ENCODE measurements at places on chromosomes 4 and X.

DNA sequence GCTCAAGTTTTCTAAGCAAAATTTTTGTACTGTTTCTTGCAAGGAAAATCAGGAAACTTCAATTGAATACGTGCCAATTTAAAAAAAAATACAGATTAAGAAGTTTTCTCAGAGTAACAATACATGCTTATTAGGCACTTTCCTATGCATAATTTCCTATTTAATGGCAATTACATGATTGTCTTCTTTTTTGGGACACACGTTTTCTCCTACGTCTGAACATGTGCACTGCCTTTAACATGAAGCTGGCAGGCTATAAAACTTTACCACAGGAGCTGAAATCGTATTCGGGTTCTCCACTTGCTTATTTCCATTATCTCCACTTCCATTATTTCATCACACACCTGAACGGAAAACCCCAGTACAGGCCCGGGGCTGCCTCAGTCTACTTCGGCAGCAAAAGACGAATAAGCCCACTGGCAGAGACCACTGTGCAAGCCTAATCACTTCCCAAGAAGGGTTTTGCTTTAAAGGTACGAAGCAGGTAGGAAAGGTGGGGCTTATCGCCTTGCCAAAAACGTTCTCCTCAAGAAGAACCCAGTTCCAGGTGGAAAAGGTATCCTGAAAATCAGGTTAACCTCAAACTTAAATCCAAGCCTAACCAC lies 575 bp downstream of the RCHY1 start:
- no peak for DNase-seq

DNA sequence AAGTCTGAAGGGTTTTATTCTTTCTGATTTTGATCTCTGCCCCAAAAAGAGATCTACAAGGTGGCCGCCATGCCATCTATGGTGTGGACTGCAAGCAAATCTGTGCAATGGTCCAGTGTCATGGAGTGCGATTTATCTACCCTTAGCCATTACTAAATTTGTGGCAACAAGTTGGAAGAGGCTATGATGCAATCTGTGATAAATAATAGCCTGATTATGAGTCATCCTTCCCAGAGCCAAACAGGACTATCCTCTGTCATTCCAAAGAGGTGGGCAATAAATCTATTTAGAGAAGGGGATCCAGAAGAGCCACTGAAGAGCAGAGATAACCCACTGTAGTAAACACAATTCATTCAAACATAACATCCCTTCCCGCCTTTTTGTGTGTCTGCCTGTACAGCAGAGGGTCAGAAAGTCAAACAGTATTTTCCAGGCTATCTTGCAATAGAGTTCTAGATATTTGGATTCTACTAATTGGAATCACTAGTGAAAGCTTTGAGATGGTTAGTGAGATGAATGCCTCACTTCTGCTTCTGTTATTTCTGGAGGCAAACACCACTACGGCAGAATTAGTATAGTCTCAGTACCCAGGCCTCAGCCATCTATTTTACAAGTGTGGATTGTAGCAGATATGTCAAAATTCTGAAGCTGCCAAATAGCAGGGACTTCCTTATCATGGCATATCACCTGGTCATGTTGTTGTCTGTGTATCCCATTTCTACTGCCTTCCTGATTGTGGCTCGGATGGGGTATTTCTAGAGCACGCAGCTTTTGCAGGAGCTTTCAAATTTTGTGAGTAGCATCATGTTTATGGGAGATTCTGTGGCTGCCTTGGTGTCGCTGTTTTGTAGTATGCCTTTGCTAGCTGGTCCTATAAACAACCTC lies 192.0 kb downstream of the SMIM20 start:
- no peak for DNase-seq

DNA sequence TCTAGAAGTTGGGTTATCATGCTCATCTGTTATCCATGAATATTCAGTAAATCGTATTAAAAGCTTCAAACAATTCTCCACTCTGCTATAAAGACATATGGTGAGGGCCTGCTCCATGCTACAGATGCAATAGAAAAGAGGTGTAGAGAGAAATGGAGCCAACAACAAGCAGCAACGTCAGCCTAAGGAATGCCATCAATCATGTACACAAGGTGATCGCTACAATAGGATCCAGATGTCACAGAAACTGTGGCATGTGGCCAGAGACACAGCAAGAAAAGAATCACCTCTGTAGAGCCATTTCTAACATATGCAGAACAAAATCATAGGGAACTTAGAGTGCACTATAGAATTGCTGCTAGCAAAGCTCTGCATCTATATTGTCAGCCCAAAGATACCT lies 1188.1 kb downstream of the PCDH7 start:
- DNase-seq: no peak

- no peak for DNase-seq
Measured at GRCh38 chr4:45701621-45702020, 422.2 kb downstream of the GABRG1 start.

- no peak for DNase-seq
Measured at GRCh38 chr4:81746071-81746470, 274.4 kb upstream of the RASGEF1B start.

GRCh38 chrX:40479777-40480318 lies 100.9 kb upstream of the ATP6AP2 start:
- DNase-seq: no peak

GRCh38 chr4:87220094-87220822 lies at the start of gene KLHL8:
Gene KLHL8, minus strand, starts transcription at chr4:87220618. Its CDS starts 25,079 bp downstream, at chr4:87195539.
- peak; percentile 95 for DNase-seq

- no peak for DNase-seq
Measured at GRCh38 chrX:65300104-65300809, 234.3 kb downstream of the LAS1L start.

DNA sequence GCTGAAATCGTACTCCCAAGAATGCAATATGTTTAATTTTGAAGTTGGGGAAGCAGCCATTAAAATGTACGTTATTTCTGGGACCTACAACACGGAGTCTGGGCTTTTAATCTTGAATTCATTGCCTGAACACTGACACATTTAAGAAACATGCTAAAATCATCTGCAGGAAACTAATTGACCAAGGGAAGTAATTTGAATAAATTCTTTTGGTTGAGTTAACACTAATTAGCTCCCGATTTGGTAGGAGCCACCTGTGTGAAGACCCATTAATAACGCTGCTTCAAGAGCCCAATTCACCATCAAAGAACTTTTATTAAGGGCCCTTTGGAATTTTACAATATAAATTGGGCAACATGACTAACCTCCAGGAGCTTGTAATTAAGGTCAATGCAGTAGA lies 309.2 kb downstream of the RAB28 start:
- DNase-seq: no peak

- no peak for DNase-seq
Measured at GRCh38 chr4:119313237-119313636, 8.7 kb downstream of the FABP2 start.

- no peak for DNase-seq
Measured at GRCh38 chrX:129043138-129043537, 480.2 kb downstream of the SMARCA1 start.

DNA sequence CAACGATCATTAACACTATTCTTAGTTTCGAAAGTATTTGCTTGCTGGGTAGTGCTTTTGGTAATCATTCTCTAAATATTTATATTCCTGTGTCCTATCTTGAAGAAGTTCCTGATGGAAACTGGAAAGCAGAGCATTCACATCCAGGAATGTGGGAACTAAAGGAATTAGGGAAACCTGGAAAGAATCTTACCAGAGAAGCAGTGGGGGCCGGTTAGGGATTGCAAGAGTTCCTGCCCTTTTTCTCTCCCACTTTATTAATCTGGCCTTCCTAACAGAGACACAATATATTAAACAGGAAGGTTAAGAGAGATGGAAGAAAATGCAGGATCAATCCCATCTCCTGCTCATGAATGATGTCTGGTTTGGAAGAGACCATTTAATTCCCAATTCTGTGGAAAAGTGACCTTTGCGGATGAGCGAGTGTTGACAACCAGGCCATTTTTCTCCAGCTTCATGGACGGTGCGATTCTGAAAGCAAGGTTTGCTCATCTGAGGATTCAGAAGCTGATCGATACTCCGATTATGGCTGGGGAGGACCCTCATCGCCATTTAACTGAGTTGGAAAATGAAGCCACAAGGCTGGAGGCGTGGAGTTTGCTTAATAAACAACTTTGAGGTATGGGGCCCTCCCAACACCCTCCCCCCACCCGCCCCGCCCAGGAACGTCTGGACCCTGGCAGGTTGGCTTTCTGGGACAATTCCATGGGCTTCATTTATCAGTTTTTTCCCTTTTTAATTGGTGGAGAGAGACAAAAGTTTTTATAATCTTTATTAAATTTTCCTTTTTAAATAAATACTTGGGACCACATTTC lies 52.3 kb downstream of the C4orf51 start:
- no peak for DNase-seq

DNA sequence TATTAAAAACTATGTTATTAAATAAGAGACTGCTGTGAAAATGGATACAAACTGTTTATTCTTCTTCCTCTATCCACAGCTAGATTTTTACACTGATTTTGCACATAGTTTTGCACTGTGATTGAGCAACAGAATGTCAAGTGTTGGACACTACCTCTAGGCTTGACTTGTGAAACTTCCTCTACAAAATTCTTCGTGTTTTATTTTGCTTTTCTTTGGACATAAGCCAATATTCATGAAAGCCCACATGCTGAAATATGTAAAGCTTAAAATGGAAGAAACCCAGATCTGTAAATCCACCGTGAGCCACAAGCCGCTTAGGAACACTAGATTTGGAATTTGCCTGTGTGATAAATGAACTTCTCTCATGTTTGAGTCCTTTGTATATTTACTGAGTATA lies 849.4 kb downstream of the FSTL5 start:
- no peak for DNase-seq

DNA sequence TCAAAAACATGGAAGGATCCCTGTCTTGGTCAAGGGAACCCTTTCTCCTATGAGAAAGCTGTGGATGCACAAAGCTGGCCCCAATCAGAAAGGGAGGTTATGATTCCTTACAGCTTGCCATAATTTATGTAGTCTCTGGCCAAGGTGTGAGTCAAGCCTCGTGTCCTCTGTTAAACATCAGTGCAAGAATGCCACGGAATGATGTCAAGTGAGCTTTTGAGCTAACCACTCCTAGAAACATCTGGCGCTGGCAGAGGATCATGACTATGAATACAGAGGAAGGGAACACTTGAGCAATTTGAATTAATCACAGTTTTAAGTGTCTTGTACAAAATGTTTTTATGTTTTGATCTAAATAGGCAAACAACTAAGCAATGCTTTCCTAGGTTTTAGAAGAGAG lies 51.5 kb upstream of the RAP2C start:
- DNase-seq: no peak

GRCh38 chr4:168917138-168917779 lies 92.8 kb downstream of the CBR4 start:
- no peak for DNase-seq

- no peak for DNase-seq
Measured at GRCh38 chrX:17605676-17606075, 131.6 kb upstream of the SCML1 start.

- DNase-seq: no peak
Measured at GRCh38 chr4:174427571-174428140, 94.6 kb downstream of the HPGD start.

GRCh38 chrX:47751670-47752069 lies 85.0 kb upstream of the ZNF81 start:
- no peak for DNase-seq
